ENCODE measurements at places on chromosomes 4 and X.

DNA sequence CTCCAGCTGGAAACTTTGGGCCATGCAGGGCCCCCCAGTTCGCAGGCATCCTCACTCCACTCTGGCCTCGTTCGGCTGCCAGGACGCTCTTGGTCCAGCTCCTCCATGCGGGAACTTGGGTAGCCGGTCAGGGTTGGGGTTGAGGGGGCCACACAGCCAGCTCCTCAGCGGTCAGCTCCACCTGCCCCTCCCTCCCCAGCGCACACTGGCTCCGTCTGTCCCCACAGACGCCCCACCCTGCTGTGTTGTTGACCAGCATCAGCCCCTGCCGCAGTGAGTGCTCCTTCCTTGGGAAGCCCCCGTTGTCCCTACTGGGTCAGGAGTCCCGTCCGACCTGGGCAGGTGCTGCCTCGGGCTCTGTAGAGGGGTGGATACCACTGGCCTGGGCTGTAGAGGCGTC is 5.8 kb downstream of the FGFRL1 start:
- no peak for DNase-seq

- no peak for DNase-seq
These were observed 1.9 kb downstream of the OCIAD2 start for GRCh38 chr4:48904541-48905142.

DNA sequence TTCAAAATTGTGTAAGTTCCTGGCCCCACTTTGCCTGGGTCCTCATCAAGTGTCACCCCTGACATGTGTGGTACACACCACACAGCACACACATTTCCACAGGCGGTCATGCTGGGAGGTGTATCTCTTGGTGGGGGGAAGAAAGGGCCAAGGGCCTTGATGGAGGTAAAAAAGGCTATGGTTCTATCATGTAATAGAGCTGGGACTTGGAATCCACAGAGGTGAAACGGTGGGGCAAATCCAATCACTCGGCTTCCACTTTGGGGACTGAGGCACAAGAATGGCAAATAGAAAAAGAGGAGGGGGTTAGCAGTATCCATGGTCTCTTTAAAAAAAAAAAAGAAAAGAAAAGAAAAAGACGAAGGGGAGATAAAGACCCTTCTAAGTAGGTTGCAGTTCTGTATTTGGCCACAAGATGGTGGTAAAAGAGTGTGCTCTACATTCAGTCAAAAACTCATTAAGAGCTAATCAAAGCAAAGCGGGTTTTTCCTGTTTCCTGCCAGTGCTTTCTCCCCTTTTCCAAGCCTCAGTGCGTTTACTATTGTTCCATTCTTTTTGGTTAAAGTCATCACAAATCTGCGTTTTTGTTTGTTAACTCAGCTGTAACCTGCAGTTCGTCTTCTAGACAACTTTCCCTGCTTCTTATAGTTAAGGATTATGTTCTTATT is 37.0 kb upstream of the ATP6AP2 start:
- peak; percentile 55 for DNase-seq

- no peak for DNase-seq
These were observed 504.1 kb upstream of the NR3C2 start for GRCh38 chr4:148946271-148946670.

DNA sequence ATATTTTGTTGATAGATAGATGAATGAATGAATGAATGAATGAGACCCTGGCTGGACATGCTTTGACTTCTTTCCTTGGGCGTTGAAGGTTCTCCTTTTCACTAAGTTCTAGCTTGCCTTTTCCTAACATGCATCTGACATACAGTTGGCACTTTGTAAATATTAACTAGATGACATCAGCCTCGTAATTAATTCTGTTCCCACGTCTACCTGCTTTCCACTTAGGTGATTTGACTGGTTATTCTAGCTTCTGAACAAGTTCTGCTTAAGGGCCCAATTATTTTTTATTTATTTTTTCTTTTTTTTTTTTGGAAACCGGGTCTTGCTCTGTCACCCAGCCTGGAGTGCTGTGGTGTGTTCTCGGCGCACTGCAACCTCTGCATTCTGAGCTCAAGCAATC is 13.9 kb upstream of the RASL11B start:
- DNase-seq, result no peak

GRCh38 chr4:89836031-89836745 is 773 bp downstream of the SNCA start:
- DNase-seq, result peak; percentile 53

DNA sequence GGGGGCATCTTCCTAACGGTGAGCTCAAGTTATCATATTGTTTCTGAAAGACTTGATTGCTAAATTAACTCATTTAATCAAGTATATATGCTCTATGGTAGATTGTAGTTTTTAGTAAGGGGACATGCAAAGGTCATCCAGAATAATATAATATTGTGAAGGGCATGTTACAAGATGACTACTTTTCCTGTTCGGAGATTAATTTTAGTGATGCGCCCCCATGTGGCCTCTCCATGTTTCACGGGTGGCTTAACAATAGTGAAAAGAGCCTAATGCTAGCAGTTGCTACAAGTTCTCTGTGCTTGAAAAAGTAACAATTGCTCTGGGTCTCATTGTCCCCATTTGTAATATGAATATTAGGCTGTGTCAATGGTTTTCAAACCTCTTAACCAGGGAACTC is 12.2 kb downstream of the SMPX start:
- DNase-seq, result peak; percentile 14

DNA sequence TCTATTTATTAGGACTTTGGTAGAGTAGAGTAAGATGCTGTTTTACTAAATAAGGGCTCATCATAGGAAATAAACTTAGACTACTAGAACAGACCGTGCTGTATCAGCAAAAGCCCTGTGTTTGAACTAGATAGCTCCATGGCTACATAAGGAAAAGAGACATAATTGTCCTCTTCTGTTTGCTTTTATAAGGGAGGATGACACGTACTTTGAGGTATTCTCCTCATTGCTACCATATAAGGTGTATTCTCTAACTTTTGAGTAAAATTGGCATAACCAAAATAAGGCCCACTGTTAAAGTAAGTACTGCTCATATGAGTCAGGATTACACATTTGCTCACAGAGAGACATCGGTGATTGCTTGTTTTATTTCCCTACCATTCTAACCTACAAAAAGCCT is 64.3 kb downstream of the PDLIM5 start:
- DNase-seq, result no peak

DNA sequence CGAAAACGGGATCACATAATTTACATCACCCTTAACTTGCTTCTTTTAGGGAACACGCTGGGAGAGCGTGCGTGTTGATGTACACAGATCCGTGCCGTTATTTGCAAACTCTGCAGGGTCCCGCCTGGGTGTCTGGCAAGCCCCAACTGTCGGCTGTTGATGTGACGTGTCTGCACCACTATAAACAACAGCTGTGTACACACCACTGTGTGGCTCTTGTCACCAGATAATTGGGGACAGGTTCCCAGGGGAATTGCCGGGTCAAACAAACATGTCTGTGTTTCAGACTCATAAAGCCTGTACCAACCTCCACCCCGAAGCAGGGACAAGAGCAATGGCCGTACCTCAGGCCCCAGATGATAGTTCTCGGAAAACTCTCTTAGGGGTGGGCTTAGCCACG is 105.0 kb upstream of the AFAP1 start:
- peak; percentile 28 for DNase-seq

GRCh38 chr4:34047363-34047762 is 2197.0 kb downstream of the ARAP2 start:
- no peak for DNase-seq

DNA sequence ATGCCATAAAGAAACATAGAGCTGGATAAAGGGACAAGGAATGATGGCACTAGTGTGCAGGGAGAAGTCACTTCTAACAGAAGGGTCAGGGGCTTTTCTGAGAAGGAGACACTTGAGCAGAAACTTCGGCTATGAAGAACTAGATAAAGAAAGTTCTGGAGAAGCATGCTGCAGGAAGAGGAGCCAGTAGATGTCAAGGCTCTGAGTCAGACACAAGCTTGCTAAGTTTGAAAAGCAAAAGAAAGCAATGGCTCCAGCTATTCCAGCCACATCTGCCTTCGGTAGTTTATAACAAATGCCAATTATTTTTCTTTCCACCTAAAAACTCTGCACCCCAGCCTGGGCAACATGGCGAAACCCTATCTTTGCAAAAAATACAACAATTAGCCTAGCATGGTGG is 7.5 kb downstream of the NUDT6 start:
- DNase-seq, result no peak

DNA sequence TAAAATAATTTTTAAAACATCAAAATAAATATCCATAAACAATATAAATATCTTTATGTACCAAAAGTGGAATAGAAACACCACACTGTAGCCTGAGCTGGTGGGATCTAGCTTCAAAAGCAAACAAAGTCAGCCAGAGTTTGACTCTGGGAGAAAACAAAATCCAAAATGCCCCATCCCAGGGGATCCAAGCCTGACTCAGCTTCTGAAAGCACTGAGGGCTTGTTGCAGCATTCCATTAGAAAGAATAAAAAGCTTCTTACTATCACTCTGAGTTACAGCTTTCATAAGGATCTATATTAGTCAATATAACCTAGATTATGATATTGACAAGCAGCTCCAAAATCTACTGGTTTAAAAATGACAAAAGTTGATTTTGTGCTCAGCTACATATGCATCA is 149.7 kb upstream of the ANKRD50 start:
- no peak for DNase-seq

DNA sequence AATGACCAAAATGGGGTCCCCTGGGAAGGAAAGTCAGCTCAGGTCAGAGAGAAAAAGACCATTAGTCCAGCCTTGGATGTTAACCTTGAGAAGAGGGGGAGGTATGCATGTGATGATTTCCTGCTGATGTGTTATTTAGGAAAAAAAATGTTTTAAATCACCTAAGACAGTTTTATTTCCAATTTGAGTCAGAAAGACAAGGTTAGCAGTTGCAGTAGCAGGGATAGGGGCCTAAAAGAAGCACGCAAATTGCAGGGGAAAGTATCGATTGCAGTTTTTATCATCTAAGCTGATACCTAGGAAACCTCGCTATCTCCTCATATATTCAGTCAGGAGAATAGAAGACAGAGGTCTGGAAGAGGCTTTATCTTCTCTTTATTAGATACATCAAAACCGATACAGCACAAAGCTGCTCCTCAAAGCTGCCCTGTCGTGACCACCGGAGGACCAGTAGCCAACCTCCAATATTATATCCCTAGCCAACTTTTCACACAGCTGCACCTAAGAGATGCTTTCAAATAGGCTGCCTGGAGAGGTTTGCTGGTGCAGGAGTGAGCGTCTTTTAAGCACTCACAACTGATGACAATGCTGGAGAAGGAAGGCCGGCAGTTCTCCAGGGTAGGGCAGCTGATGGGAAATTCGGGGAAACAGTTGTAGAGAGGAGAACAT is 289.4 kb downstream of the INPP4B start:
- no peak for DNase-seq

DNA sequence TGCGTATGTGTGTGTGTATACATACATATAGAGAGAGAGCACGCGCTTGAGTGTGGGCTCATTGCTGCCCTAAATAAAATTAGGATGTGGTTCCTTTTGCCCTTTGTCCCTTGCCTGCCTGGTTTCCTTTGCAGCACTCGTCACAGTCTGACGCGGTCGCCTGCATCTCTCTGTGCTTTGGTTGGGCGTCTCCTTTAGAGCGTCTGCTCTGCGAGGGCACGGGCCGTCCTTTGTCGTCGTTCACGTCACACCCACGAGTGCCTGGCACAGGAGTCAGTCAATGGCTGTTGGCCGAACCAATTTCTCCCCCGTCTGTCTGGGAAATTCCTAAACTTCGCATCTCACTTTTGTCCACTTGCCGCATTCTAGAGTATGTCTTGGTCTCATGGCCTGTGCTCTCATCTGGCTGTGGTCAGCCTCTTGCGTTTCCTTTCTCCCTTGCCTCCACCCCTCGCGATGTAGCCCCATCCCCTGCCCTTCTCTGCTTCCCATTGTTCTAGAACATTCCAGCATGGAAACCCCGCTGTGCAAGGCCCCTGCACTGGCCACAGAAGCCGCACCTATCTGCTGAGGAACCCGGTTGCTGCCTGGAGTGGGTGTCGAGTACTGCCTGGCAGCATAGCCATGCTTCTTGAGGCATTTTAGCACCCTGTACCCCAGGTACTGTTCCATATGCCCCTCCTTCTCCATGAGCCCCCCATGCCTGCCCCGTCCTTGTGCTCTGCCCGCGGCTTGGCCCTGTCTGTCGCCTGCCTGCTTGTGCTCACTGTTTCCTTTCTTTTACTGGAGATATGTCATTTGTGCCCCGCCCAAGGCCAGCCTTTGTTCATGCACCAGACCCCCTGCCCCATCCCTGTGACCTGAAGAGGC is 8.0 kb downstream of the MAEA start:
- DNase-seq, result no peak

DNA sequence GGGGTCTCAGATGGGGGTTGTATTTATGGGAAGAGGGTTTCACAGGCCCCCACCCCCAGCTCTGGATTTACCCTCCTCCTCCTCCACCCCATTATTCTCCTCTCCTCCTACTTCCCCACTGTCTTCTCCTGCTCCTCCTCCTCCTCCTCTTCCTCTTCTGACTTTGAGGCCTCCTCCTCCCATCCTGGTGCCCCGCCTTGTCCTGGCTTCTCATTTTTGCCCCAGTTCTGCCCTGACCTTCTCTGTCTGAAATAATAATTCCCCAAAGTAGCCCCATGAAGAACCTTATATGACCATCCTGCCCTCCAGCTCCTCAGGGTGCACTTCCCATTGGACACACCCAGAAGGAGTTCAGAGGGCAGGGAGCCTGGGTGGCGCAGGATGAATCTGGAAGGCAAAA is 351.4 kb upstream of the GATB start:
- DNase-seq, result no peak

DNA sequence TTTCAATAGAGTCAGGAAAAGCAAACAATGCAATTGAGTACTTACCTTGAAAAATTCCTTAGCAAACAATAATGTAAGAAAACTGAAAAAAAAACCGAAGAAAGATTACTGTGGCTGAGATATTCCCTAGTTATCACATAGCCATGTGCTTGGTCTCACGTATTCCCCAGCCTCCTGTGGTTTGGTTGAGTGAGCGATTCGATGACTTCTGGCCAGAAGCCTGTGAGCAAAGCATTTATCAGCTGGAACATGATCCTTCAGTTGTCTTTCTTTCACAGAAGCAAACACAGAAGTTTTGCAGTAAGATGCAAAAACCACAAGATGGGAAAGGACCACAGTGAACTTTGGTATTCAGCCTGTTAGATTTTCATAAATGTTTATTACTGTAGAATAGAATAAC is 1754.3 kb upstream of the AGA start:
- no peak for DNase-seq

DNA sequence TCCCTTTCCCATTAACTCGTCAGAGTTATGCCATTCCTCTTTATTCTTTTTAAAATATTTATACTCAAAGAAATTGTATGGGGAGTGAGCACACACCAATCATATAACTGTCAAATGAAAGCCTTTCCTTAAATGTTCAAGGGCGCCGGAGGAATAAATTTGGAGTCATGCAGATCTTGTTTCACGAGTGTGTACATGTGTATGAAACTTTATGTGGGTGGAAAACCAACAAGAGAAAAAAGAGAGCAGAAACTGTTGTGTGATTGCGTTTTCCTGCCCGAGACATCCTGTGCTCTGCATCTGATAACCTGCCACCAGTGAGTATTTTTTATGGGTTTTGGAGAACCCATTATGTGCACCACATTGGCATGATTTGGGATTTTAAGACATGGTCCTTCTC is 88.3 kb downstream of the FHDC1 start:
- DNase-seq, result no peak

All from pons (tissue), 1 donor.